Mesothelial cell of epicardium (in vitro differentiated cells): ENCODE measurements at places on chromosomes 2 and 18. TPM values are rescaled to one million over a fixed set of nuclear protein-coding genes. Genes with fewer than 3 reads are reported as not detected.

GRCh38 chr18:10745219-10745618, 219.4 kb downstream of the NAPG start:
- no peak for DNase-seq

- DNase-seq = no peak
Observed at GRCh38 chr2:222318026-222318711, 19.4 kb upstream of the PAX3 start.

DNA sequence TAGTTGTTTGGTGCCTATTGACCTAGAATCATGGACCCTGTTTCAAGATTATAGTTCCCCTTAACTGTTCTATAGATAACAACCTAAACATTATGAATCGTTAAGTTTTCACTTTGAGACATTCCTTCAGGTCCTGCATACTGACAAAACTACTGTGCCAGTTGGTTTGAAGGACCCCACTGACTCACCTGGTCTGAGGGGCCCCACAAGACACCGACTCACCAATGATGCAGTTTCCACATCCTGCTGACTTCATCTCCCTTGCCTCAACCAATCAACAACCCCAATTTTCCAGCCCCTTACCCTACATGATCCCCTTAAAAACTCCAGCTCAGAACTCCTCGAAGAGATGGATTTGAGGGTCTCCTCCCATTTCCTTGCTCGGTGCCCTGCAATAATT, 89.6 kb upstream of the CCDC141 start:
- DNase-seq = no peak

GRCh38 chr2:229596796-229597195, 117.6 kb downstream of the DNER start:
- no peak for DNase-seq

DNA sequence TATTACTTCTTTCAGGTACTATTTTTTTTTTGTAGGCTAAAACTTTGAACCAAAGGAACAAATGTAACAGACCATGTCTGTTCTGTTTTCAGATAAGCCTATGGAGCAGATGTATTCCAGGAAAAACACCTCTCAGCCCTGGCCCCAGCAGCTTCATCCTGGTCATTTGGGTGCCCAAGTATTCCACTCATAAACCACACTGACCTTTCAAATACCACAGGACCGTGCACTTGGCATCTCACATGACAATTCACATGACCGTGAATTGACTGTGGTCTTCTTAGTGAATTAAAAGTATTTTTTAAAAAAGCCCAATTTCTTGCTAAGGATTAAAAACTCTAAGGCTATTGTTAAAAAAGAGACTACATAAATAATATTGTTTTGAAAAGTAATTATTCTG, 50.2 kb downstream of the SMIM21 start:
- no peak for DNase-seq

GRCh38 chr2:40470822-40471813, 19.2 kb upstream of the SLC8A1 start:
- no peak for DNase-seq

DNA sequence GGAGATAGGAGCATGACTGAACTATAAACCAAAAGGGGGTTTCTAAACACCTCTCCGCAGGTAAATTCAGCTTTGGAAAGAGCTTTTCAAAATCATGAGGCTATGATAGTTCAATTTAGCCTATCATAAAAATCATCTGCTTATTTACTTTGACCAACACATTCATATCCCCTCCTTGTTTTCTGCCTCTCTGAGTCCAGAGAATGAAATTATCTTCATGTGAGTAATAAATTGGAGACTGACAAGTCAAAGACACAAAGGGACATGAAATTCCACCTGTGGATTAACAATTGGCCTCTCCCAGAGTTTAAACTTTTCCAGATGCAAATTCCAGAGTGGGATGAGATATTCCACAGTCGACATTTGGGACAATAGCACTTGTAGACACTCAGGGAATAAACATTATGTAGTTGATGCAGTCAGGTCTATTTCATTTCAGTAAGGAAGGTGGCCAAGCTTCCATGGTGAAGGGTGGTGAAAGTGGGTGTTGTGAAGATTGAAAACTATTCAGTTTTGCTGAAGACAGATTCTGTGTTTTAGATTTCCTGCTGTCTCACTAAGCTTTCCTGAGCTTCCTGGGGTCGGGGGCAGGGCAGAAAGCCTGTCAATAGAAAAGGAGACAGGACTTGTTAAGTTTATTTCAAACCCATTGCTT, 84.7 kb downstream of the CDC42EP3 start:
- no peak for DNase-seq

- DNase-seq = no peak
Observed at GRCh38 chr2:159600752-159601151, 15.6 kb downstream of the BAZ2B start.

DNA sequence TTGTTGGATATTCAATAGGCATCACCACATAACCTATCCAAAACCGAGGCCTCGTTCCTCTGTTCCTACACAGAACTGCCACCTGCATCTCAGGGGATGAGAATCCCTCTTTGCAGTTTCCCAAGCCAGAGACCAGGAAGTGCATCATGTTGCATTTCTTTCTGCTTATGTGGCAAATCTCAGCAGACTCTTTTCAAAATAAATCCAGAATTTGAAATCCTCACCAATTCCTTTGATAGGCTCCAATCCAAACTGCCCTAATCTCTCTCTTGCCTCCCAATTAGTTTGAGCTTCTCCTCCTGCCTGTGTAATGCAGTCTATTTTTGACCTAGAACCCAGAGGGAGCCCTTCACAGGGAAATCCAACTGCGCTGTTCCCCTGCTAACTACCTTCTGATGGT, 215.5 kb downstream of the RNF144A start:
- DNase-seq = no peak

GRCh38 chr18:61285777-61286176, 47.5 kb upstream of the CDH20 start:
- DNase-seq = no peak

GRCh38 chr2:17892770-17893534, 14.5 kb downstream of the KCNS3 start:
- no peak for DNase-seq

GRCh38 chr18:35117951-35118411, 76.8 kb downstream of the MAPRE2 start:
- no peak for DNase-seq

DNA sequence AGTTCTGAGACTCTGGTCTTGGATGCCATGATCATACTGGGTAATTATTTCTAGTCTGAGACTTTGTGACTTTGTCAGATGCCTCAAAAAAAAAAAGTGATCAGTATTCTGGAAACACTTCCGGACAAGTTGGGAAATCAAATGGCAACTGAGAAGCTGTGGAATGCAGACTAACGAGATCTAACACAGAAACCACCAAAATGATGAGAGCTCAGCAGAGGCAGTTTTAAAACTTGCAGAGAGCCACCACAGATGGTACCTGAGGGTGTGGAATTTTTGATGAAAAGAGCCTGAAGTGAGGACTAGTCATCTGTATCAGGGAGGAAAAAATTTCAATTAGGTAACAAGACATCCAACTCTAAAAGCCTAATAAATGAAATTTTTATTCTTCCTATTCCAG, 5.5 kb upstream of the GPR75 start:
- DNase-seq = no peak

DNA sequence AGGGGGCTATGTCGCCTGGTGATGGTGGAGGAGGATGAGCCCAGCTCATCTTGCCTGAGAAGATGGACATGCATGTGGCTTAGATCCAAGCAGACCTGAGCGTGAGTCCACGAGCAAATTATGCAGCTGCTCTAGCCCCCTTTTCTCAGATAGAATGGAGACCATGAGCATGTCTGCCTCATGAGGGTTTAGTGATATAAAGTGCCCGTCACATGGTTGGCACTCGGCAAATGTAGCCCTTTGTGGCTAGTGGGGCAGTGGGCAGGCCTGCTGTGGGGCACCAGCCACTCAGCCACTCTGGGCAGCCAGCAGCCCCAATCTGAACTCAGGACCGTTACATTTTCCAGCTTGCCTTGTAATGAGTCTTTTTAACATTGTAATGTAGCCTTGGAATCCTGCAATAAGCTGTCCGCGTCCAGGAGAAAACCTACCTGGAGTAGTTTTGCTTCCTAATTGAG, 92.1 kb upstream of the HS6ST1 start:
- no peak for DNase-seq

DNA sequence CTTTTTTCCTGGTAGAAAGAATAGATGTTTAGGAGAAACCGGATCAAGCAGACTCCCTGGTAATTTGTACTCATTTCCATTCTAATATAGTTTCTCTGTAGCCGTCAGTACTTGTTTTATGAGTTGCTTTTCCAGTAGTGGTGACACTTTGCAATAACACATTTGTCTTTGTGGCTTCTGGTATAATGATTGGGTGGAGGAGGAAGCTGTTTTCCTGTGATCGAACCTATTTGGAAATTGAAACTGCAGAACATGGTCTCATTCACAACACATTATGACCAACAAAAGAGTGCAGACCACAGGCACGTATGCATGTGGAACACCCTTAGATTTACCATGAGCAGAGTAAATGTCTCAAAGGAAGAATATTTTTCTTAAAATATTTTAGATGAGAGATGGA, 7.6 kb upstream of the SERPINB12 start:
- DNase-seq = no peak

- DNase-seq = no peak
Observed at GRCh38 chr2:145374165-145374564, 854.2 kb upstream of the ZEB2 start.

POTEJ gene
- not detected in 3 replicates for total RNA-seq

NETO1 gene
- total RNA-seq = not detected in 3 replicates

FASTKD2 gene
- 26.2 to 29.5 TPM (median 28.4 TPM) in 3 replicates for total RNA-seq

GCKR gene
- total RNA-seq = not detected in 3 replicates

LRRTM4 gene
- 24.9 to 28.8 TPM (median 27.7 TPM) in 3 replicates for total RNA-seq

BCL11A gene
- total RNA-seq = 139 to 142 TPM (median 141 TPM) in 3 replicates
